ENCODE measurements at places on chromosomes 11 and 22.

GRCh38 chr11:106302416-106302815 lies 225.0 kb downstream of the AASDHPPT start:
- no peak for DNase-seq

DNA sequence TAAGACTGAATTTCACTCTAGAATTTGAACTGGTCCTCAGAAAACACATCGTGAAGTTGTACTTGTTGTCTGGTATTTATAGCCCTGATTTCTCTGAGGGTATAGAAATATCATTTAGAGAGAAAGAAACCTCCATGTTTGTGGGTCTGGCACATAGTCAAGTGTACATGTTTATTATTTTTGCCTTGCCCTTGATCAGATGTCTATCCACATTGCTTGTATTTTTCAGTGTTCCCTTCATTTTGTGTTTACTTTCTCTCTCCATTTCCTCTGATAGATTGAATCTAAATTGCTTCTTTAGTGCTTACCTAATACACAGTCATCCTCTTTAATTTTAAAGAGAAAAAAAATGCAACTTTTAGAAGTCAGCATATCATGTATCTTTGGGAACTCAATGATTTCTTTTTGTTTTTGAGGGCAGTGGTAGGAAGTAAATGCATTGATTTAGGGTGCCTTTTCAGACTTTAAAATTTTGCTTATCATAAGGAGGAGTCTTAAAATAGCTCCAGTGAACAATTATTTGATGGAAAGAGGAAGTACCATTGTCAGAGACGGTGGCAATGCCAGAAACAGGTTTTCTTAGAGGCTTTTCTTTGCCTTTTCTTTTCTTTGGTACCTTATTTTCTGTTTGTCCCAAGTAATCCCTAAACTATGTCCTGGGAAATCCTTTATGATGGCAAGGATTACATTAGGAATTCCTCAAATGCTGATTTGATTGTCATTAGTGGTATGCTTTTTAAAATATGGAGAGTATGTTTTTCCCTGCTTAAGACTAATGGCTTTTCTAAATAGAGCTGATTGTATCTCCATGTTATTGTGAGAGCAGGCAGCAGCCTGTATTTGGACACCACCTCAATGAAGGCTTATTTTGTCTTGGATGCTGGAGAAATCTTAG lies 29.8 kb upstream of the TECTA start:
- no peak for DNase-seq

GRCh38 chr22:43849731-43850130 lies 12.6 kb downstream of the SULT4A1 start:
- no peak for DNase-seq

DNA sequence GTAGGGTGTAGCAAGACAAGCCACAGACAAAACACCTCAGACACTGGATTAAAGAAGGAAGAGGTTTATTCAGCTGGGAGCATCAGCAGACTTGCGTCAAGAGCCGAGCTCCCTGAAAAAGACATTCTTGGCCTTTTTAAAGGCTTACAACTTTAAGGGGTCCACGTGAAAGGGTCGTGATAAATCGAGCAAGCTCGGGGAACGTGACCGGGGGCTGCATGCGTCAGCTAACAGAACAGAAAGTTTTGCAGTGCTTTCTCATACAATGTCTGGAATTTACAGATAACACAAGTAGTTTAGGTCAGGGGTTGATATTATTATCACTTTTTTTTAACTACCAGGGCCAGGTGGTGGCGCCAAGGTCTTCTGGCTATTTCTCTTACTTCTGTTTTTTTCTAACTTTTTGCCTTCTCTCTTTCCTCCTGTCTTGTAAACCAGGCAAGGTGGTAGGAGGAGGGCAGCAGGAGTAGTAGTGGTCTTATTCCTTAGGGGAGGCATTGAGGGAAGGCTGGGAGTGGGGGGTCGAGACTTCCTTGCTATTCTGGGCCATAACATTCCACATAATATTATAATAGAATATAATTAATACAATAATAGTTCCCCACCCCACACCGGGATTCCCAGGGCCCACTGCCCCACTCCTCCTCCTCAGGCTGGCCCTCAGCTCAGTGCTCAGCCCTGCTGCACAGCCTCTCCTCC lies 587 bp upstream of the ALDH3B1 start:
- peak; percentile 22 for DNase-seq

DNA sequence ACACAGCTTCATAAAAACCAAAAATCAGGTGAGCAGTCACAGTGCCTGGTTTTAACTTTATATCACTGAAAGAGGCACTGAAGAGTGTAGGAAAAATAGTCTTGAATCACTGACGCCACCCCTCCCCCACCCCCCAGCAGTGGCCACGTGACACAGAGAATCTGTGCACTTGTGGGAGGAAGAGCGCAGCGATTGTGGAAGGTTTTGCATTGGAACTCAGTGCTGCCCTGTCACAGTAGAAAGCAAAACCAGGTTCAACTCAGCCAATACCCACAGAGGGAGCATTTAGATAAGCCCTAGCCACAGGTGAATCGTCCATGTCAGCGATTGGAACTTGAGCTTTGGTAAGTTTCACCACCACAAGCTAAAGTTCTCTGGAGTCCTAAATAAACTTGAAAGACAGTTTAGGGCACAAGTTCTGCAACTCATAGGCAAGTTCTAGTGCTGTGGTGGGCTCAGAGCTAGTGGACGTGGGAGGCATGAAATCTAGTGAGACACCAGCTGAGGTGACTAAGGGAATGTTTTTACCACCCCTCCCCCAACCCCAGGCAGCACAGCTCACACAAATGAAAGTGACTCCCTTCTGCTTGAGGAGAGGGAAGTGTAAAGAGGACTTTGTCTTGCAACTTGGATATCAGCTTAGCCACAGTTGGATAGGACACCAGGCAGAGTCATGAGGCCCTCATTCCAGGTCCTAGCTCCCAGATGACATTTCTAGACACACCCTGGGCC lies 13.3 kb downstream of the OR52B2 start:
- no peak for DNase-seq

DNA sequence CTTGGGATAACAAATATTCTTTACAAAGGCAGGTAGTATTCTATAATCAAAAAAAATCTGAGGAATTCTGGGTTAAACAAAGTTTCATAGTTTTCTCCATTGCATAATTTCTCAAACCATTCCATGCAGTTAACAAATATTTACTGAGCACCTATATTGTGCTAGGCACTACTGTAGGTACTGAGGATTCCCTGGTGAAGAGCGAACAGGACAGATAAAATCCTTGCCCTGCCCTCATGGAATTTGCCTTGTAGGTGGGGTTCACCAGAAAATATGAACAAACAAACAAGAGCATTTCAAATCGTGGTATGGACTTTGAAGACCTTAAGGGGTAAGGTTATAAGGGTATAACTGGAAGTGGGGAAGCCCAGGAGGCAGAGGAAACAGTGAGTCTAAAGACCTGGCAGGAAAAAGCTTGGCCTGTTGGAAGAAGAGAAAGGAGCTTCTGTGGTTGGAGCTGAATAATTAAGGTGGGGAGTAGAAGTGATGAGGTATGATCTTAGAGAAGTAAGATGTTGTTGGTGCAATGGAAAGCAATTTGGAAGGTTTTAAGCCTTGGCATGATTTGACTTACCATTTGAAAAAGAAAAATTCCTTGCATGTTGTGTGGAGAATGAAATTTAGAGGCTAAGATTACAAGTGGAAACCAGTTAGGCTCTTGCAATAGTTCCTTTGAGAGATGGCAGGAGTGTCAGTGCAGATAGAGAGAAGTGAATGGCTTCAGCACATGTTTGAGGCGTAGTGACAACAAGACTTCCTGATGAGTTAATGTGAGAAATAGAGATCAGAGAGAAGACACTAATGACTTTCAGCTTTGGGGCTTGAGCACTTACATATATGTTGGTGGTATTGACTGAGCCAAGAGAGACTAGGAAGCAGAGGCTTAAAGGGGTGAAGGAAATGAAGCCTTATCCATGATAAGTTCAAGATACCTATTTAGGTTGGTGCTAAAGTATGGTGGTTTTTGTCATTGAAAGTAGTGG lies 55.7 kb upstream of the PICALM start:
- no peak for DNase-seq

DNA sequence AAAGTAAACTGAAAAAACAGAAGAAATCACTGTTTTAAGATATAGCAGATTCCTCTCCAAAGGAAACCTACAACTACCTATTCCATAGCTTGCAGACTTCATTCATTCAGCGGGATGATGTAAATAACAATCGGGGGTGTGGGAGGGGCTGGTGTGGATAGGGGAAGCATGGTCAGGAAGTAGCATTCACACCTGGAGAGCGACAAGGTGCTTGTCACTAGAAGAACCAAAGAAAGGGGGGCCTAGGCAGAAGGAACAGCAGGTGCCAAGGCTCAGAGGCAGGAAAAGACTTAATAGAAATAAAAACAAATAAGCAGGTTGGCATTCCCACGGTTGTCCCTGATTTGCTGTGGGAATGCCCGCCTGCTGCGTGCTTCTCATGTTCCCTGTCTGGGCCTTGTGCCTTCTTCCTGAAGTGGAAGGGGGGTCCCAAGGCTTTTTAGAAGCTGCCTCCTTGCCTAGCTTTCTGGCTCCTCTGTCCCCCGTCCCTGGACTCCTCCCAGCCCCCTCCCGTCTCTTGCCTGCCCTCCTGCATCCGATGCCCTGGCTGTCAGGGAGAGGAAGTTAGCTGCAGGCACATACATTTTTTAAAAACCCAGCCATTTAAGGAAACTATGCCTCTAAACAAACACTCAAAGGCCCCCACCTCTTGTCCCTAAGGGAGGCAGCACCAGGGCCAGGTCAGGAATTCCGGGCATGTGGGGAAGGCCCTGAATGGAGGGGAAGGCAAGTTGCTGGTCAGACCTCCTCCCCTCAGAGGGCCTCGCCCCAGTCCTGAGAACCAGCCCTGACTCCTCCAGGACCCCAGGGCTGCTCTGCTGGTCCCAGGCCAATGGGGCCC lies 54.7 kb upstream of the PRDM11 start:
- DNase-seq: no peak

- no peak for DNase-seq
Observed at GRCh38 chr11:103798446-103798845, 238.0 kb upstream of the DDI1 start.

DNA sequence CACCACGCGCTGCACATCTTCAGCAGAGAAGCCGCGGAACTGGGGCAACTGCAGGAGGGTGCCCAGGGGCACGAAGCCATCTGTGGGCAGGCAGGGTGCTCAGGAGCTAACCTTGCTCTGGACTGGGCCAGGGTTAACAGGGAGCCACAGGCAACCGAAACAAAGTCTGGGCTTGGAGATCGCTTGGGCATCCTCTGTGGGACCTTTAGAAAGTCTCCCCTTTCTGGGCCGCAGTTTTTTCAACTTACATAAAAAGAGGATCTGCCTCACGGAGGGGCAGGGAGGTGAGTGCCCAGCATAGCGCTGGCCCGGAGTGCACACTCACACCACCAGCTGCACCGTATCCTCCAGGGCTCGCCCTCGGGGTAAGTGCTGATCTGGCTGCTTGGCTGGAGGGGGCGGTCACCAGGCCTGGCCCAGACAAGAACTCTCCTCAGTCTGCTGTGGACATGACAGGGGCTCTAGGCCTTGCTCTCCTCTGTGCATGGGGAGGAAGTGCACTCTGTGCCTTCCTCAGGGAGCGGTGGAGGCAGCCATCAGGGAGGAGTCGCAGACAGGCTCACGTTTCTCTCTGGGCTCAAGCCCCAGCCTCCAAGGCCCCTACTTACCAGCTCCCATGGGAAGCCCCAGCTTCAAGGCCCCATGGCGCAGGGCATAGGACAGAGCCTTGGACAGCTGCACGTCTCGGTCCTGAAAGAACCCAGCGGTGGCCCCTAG lies 937 bp downstream of the TRPT1 start:
- DNase-seq: no peak

- DNase-seq: peak; percentile 43
Observed at GRCh38 chr11:72864702-72865655, 50.8 kb downstream of the ATG16L2 start.

- DNase-seq: no peak
Observed at GRCh38 chr11:109519253-109519652, 97.3 kb downstream of the C11orf87 start.

DNA sequence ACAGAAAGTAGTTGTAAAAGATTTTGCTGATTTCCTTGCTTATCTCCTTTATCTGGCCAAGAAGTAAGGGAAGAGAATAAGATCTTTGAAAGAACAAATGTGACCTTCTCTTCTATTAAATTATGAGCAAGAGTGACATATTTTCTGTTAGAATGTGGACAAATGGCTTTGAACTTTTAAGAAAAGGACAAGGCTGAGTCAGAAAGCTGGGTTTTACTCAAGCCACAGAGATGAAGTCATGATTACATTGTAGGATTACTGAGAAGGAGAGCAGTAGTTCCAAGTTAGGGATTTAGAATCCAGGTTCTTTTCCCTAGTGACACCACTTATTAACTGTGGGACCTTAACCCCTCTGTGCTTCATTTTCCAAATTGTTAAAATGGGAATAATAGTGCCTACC lies 13.5 kb downstream of the CCDC90B start:
- DNase-seq: no peak

GRCh38 chr11:130464291-130464812 lies 15.9 kb downstream of the ADAMTS15 start:
- no peak for DNase-seq

DNA sequence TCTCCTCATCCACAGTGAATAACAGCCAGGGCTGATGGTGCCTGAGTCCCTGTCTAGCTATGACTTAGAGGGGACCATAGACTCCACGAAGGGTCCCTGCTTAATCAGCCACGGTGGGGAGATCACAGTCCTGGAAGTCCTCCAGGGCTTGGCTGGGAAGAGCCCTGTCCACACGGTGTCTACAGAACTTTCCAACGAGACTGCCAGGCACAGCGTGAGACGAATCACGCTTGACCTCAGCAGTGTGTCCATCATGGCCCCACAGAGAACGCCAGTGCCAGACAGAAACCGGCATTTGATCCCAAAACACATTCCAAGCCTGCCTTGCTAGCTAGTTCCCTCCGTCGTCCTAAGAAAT lies 143.4 kb downstream of the CRYBB2 start:
- no peak for DNase-seq

DNA sequence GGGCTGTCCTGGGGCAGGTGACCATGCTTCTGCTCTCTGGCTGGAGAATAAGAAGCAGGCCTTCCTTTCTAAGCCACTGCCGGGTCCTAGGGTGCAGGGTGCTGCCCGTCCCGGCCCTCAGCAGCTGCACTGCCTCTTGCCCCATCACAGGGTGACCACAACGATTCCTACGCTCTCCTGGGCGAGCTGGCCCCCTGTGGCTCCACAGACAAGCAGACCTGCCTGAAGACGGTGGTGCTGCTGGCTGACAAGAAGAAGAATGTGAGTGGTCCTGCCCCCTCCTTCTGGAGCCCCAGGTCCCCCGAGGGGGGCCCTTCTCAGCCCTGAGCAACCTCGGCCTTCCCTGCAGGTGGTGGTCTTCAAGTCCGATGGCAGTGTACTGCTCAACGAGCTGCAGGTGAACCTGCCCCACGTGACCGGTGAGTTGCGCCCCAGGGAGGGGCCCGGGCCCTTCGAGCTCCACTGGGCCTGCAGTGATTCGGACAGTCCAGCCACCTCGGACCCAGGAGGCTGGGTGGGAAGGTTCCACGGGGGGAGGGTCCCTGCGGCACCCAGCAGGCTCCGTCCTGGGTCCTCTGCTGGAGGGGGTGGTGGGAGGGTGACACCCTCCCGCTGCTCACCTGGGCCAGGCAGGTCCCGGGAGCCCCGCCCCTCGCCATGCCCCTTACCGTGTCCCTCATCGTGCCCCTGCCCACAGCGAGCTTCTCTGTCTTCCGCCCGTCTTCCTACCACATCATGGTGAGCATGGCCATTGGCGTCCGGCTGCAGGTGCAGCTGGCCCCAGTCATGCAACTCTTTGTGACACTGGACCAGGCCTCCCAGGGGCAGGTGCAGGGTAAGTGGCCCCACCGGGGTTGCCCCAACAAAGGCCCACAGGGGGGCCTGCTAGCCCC lies 8.3 kb downstream of the MUC2 start:
- no peak for DNase-seq

- DNase-seq: no peak
Observed at GRCh38 chr11:13760115-13760514, 91.6 kb downstream of the FAR1 start.

- peak; percentile 54 for DNase-seq
Observed at GRCh38 chr22:28855355-28856094, 27.8 kb upstream of the ZNRF3 start.

All from BE2C (cell line).